NCI-H460 (cell line): ENCODE measurements at places on chromosomes 4 and X.

GRCh38 chr4:70269674-70270073 is 27.3 kb downstream of the CSN3 start:
- DNase-seq: peak; percentile 1

- DNase-seq: no peak
Observed at GRCh38 chrX:39487166-39487968, 610.4 kb downstream of the BCOR start.

DNA sequence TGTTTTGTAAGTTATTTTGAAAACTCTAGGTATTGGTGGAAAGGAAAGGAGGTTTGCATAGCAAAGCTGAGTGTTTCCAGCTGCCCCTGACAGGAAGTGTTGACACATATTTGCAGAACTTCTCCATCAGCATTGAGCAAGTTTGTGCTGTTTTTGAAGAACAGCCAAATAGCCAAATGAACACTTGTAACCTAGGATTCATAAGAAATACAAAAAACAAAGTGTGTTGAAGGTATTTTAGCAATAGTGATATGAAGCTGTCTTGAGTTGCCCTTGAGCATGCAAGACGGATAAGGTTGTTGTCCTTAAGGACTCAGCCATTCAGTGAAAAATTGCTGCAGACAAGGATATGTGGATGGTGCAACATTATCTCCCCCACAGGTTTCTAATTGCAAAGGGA is 68.3 kb upstream of the PGM2 start:
- DNase-seq: no peak

GRCh38 chr4:119209077-119209476 is 3.4 kb upstream of the USP53 start:
- peak; percentile 83 for DNase-seq

- DNase-seq: peak; percentile 45
Observed at GRCh38 chrX:56978172-56978571, 17.2 kb downstream of the SPIN3 start.

DNA sequence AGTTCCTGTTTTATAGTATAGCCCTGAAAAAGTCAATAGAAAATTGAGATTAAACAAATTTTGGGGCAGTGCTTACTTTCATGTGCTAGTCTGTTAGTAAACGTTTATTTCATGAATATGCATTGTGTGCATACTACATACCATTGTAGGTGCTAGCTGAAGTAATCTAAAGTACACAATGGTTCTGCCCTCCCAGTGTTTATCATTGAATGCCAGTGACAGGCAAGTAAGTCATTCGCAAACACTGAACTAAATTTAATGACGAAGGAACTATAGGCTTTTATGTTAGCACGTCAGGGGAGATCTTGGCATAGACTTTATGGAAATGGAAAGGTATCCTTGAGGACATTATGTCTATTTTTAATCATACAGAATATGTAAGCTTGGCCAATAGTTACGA is 426.9 kb upstream of the EPHA5 start:
- no peak for DNase-seq

- DNase-seq: no peak
Observed at GRCh38 chrX:37883196-37883595, 35.8 kb upstream of the DYNLT3 start.

DNA sequence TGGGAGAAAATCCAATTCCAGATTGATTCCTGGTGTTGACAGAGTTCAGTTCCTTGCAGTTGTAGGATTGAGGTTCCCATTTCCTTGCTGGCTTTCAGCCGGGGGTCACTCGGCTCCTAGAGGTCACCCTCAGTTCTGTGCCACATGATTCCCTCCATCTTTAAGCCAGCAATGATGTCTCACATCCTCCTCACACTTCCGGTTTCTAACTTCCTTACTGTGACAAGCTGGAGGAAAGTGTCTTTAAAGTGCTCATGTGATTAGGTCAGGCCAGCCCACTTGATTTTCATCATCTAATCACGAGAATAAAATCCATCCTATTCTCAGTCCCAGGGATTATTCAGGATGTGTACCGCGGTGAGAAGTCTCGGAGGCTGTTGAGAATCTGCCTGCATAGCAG is 19.4 kb upstream of the SMIM31 start:
- no peak for DNase-seq

- DNase-seq: no peak
Observed at GRCh38 chr4:76212851-76213414, 691 bp downstream of the SCARB2 start.

- no peak for DNase-seq
Observed at GRCh38 chr4:56531149-56531770, 25.7 kb downstream of the ARL9 start.

GRCh38 chr4:101197350-101197749 is 150.0 kb downstream of the PPP3CA start:
- DNase-seq: no peak

- DNase-seq: no peak
Observed at GRCh38 chrX:70336767-70337166, 46.9 kb downstream of the KIF4A start.

- DNase-seq: peak; percentile 97
Observed at GRCh38 chrX:2320580-2321327, 180.0 kb downstream of the DHRSX start.
